ENCODE measurements at places on chromosomes 5 and 9. TPM values are rescaled to one million over a fixed set of nuclear protein-coding genes. Genes with fewer than 3 reads are reported as not detected.

Gene PTGDS
- polyA plus RNA-seq = 5.5 TPM

Gene PCDHGA3
- polyA plus RNA-seq = not detected

Gene PLPPR1
- polyA plus RNA-seq = not detected

Gene FBP2
- not detected for polyA plus RNA-seq

Gene ENTPD2
- not detected for polyA plus RNA-seq

Gene CYLC2
- not detected for polyA plus RNA-seq

Gene EPB41L4A
- polyA plus RNA-seq = 0.45 TPM

Gene AK1
- 0.23 TPM for polyA plus RNA-seq

DNA sequence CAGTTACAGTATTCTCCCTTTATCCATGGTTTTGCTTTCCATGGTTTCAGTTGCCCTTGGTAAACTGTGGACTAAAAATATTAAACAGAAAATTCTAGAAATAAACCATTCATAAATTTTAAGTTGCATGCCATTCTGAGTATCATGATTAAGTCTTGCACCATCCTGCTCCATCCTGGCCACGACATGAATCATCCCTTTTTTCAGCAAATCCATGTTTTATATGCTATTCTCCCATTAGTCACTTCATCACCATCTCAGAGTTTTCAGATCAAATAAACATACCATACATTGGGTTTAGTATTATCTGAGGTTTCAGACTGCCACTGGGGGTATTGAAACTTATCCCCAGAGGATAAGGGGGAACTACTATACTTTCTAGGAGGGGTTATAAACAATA is 234.4 kb upstream of the ATP10B start:
- no peak for DNase-seq

GRCh38 chr5:150809363-150809762 is 30.8 kb downstream of the SMIM3 start:
- no peak for DNase-seq

GRCh38 chr5:77437194-77437593 is 54.9 kb downstream of the WDR41 start:
- DNase-seq = no peak

DNA sequence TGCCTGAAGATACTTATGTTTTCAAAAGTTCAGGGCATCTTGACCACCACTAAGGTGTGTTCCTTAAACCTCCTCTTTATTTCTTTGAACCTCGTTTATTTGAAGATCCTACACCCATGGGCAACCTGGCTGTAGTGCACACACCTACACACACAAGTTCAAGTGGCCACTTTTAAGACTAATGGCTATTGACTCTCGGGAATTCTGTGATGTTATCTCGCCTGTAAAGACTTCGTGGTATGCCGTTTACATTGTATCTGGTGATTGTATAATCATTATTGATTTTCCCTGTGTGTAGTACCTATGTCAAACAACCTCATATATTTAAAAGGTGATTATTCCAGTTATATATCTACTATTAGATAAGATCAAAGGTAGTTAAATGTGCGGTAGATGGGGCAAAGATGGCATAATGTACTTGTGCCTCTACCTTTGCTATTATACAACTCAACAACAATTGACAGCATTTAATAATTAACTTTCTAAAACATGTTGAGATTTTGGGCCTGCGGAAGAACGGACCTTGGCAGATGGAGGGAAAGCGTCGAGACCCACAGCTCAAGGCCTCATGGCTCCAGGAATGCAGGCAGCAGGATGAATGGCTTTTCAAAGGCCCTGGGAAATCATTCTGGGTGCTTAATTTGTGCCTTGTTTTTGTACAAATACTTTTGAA is 51.4 kb upstream of the IRX2 start:
- no peak for DNase-seq

- no peak for DNase-seq
These were observed 53.7 kb downstream of the SYK start for GRCh38 chr9:90855208-90855902.

GRCh38 chr5:142548739-142549275 is 137.1 kb downstream of the FGF1 start:
- DNase-seq = no peak

- DNase-seq = no peak
These were observed 25.0 kb downstream of the CTNNA1 start for GRCh38 chr5:138778234-138778633.

DNA sequence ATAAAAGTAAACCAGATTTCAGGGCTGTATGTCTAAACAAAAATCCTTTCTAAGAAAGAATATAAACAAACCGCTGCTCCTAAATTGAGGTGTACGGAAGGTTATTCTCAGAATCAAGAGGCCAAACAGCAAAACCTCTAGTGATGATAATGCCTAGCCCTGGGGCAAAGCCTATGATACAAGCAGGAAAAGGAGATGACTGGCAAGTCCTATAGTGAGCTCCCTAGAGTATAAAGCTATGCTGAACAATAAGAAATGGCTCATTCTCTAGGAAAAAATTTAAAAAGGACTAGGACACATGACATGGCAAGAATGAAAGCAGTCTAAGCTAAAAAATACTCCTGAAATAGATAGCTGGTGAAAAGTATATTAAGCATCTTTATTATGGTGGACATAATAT is 187.1 kb downstream of the BNC2 start:
- DNase-seq = no peak
